Left forelimb (tissue), 1 donor: ENCODE measurements at places on chromosomes 7 and 10.

DNA sequence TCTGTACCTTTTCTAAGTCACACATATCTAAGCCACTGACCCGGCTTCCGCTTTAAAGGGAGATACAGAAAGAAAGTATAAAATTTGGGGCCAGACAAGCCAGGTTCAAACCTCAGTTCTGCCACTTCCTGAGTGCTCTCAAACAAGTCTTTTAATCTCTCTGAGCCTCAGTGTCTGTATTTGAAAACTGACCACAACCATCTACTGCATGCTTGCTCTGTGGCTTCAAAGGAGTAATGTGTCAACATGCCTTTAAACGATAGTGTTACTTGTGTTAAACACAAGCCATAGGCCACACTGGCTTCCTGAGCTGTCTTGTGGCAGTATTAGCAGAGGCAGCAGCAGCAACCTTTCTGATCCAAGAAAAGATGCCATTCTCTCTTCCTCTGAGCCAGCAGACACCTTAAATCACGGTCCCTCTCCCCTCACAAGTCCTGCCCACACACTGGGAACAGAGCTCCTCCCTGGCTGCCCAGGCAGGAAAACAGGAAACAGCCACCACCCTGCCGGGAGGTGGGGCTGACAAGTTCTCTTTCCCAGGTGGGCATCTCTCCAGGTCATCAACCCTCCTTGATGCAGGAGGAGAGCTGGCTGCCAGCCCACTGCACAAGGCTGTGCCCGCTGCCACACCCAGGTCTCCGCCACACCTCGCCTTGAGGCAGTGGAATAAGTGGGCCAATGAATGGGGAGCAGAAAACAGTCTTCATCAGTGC, 10.7 kb downstream of the HIP1 start:
- no peak for DNase-seq

- DNase-seq = no peak
Observed at GRCh38 chr10:75506930-75507329, 75.5 kb downstream of the LRMDA start.

DNA sequence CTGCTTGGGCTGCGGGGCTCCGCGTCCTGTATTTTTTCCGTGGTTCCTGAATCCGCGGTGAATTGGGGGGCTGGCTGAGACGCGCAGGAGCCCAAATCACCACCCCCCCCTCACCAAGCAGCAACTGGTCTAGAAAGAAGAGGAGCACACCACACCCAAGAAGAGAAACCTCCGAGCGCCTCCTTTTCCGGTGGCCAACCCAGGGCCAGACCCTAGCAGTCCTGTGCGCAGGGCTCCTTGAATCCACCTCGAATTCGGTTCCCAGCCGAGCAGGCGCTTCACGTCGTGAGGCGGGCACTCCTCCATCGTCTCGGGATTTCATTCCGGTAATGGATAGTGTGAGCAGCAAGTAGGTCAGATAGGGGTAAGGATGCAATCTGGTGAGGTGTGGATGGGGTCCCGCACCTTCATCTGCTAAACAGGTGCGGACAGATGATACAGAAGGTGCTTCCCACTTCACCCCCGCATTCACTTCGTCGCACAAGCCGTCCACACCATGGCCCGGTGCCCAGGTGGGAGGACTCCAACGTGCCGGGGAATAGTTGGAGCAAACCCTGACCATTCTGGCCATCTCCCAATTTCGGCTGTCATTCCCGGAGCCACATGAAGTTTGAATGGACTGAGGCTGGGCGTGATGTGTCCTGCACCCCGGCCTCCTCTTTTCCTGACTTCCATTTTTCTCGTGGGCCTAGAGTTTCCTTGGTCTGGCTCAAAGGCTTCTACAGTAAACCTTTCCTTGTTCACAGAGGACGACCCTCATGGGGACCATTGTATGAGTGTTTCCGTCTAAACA, 19.8 kb upstream of the ZNF273 start:
- DNase-seq = no peak

DNA sequence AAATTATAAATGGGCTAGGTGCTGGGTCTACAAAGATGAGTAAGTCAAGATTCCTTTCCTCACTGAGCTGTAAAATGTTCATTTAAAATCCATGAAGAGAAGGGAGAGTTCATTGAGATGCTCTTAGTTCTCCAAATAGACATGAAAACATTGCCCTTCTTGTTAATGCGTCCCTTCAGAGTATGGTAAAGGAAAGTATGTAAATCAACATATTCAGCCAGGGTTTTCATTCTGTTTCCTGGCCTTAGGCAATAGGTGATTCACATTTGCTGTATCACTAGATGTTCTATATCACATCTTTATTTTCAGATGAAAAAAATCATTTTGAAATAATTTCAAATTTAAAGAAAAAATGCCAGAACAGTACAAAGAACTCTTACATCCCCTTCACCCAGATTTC, 5.4 kb downstream of the ANKIB1 start:
- DNase-seq = no peak

GRCh38 chr7:140160308-140160707, 16.5 kb downstream of the KDM7A start:
- DNase-seq = no peak

- no peak for DNase-seq
Observed at GRCh38 chr10:102752934-102753664, 9.4 kb downstream of the WBP1L start.

DNA sequence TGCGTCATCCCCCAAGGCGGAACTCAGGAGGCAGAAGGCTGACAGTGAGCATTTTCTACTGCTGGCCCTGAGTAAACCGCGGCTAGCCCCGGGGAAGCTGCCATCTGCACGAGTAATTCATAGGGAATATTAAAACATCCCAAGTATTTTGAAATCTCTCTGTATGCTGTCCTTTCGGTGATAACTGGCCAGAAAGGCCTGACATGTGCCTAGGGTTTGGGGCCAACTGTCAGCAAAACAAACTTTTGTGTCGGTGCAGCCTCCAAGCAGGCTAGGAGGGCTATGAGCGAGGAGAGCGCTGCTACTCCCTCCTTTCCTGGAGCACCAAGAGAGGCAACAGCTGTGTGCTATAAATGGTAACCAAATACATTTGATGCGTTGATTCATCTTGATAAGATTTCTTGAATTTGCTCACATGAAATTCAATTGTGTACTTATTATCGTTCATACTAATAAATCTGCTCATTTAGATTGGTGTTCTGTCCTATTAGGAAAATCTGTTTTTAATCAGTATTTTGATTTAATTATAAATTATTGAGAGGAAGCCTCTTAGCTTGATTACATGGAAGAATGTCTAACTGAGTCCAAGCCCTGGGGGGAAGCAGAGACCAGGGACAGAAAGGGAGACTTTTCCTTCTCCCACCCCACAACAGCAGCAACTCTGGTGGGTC, 124.4 kb upstream of the NPS start:
- DNase-seq = no peak

GRCh38 chr7:128407233-128407589, 2.6 kb downstream of the IMPDH1 start:
- DNase-seq = no peak

DNA sequence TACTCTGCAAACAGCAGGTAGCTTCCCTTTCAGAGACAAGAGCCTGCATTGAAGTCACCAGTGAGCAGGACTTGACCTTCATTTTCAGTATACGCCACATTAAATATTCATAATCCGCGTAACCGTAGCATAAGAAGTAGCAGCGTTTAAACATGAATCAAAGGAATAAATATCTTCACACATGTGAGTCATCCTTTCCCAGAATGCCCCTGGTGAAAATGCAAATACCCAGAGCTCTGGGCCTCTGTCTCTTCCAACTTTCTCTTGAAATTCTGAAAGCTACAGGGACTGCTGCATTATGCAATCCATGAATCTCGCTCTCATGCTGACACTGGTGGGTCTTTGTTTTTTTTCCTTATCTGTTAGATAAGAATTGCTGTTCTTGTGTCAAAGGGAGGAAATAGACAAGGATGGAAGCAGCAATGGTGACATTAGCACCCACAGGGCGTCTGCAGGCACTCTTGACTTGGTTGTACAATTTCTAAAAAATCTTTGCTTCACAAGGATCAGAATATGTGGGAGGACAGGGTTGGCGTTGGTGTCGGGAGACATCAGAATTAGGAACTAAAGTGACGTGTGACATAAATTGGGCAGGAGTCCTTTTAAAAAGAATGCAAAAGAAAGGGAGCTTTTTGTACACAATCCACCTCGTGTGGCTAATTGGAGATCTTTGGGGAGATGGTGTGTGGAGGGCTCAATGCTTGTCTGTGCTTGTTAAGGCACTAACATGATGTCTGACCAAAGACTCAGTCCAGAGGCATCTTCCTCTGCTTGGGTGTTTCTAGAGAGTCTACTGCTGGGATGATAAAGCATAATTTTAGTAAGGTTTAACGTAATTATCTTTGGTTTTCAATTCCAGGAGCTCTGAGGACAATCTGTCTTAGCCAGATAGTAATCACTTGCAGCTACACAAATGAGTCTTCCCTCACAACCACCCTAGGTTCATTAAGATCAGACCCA, 390.3 kb downstream of the KCNMA1 start:
- no peak for DNase-seq

DNA sequence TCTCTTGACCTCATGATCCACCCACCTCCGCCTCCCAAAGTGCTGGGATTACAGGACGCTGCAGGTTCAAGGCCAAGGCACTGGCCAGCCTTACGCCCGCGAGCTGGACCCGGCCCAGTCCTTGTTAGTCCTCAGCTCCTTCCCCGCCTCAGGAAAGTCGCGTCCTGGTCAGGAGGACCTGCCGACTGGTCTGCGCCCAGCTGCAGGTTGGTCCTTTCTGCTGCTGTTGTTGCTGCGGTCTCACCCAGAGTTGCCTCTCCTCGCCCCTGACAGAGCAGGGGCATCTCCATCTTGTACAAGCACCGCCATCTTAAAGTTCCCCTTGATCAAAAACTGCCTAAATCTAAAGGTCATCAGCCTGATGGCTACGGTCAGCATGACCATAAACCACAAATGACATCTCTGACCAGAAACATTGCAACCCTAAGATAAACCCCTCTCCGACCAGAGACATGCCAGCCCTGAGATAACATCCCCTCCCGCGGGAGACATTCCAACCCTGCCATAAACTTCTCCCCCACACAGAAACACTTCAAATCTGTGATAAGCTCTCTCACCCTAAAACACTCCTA, 13.9 kb upstream of the BMS1 start:
- DNase-seq = no peak

DNA sequence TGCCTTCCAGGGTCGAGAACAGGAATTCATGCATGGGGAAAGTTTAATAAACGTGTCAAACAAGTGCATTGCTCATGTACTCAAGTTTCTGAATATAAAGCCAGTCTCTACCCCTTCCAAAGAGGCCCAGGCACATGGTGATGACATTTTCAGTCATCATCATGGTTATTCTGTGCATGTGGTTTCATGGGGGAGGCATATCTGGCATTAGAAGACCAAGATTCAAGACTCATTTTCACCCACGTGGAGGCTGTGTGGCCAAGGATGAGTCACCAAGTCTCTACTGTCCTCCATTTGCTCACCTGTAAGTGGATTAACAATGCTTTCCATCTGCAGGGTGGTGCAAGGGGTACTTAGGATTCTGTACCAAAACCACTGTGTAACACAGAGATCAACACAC, 34.0 kb upstream of the CNPY1 start:
- peak; percentile 37 for DNase-seq

DNA sequence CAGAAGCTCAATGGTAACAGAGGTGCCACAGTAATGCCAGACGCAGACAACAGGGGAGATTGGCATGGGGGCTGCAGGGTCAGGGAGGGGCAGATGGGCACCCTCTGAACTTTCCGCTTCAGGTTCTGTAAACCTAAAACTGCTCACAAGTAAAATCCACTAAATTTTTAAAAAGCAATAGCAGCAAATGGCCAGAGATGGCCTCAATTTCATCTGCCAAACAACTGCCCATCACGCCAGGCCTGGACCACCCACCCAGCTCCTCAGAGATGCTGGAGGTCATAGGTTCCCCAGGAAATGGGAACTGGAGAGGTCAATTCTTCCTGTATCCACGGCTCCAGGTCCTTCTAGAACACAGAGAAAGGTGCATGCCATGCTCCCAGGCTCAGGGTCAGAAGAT, 76.1 kb downstream of the PRKAG2 start:
- no peak for DNase-seq

GRCh38 chr7:130219871-130220270, 12.2 kb downstream of the SSMEM1 start:
- DNase-seq = no peak

DNA sequence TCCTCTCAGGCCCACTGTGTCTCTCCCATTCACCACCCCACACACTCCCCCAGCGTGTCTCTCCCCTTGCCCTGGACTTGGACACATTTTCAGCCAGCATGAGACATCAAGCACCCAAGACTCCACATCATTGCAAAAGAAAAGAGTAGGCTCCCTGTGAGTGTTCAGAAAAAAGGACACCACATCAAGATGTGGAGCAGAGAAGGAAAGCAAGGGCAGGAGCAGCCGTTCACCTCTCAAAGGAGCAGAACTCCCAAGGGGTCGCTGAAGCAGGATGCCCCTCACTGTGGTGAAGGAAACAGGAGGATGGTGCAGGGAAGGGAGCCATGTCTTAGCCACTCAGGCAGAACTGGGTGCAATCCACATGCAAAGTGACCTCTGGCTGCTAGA, 89.9 kb upstream of the MACROH2A2 start:
- no peak for DNase-seq

GRCh38 chr7:108246227-108246837, 116.2 kb upstream of the LAMB4 start:
- no peak for DNase-seq

DNA sequence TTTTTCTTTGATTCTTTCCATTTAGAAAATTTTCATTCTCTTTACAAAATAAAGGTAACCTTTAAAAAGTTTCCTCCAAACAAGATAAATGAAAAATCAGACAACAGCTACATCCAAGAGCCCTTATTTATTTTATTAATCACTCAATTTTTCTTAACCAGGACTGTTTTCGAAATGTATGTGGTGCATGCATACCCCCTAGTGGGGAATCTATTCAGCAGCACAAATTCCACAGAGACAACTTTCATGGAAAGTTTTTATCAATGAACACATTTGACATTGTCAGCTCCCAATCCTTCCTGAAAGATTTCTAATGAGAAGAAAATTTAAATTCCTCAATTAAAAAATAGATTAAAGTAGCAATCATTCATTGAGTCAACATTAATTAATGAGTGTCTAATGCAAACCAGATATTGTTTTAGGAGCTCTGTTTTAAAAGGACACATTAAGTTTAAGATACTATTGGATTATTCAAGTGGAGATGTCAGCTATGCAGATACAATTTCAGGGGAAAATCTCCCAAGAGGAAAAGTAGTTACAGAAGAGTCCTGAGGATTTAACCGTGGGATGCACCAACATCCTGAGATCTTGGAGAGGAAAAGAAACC, 5.2 kb upstream of the HTR7 start:
- no peak for DNase-seq

- DNase-seq = no peak
Observed at GRCh38 chr7:109331423-109331822, 761.7 kb downstream of the DNAJB9 start.

DNA sequence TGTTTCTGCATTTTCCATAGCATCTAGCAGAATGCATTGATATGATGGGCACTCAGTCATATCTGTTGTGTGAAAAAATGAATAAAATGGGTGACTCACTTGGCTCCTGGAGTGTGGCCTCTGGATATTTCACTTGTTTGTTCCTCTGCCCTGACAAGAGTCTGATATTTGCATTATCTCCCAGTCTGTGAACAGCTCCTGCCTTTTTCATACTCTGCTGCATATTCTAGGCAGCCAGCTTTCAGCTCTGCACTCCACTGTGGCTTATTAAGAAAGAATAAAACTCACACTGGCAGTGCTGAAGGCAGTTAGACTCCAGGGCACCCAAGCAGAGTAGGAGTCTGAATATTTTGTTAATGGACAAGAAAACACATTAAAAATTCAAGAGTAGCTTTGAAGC, 623.9 kb downstream of the SORCS1 start:
- DNase-seq = no peak

- no peak for DNase-seq
Observed at GRCh38 chr10:126776168-126776567, 105.7 kb upstream of the C10orf90 start.
